NCI-H446 (cell line): ENCODE measurements at places on chromosomes 13 and 19.

DNA sequence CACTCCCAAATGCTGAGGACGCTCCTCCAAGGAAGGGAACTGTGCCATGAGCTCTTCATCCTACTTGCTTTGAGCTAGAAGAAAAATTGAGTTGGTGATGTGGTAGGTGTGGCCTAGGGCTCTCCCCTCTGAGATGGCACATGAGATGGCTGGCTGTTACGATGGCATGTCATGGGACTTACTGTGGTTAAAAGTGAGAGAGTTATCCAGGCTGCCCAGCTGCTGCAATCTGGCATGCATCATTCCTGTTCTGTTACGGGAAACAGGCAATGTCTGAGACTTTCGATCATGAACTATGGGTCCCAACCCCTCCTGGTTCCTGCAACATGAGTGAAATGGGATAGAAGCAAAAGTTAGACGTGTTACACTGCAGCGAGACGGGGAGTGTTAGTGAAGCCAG is 93.3 kb upstream of the SLC15A1 start:
- no peak for DNase-seq

DNA sequence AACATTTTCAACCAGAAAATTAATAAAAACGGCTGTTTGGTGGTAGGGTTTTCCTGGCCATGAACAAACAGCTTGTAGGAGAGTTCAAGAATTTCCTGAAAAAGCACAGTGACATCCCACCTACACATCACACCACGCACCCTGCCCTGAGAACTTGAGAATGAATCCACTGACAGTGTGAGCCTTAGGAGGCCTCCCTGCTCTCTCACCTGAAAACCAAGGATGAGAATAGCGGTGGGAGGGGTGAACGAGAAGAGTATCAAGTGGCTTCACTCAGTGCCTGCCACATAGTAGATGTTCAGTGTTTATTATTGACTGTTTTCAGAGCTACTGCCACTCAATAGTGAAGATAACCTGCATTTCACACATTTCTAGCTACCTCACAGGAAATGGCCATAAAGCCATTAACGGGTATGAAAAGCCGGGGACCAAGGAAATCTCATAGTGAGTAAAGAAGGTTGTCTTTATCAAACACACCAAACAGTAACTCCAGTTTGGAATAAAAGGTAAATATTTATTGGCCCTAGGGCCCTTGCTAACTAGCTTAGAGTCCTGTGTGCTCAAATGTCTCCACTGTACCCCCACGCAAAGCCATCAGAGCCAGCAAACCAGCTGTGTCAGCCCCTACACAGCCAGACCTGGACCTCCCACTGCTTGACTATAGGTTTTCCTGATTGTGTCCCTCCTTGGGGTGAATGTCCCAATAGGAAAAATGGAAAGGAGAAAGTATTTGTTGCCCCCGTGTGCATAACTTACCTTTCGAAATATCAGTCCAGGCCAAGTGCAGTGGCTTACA is 40.6 kb downstream of the TPT1 start:
- DNase-seq, result no peak

DNA sequence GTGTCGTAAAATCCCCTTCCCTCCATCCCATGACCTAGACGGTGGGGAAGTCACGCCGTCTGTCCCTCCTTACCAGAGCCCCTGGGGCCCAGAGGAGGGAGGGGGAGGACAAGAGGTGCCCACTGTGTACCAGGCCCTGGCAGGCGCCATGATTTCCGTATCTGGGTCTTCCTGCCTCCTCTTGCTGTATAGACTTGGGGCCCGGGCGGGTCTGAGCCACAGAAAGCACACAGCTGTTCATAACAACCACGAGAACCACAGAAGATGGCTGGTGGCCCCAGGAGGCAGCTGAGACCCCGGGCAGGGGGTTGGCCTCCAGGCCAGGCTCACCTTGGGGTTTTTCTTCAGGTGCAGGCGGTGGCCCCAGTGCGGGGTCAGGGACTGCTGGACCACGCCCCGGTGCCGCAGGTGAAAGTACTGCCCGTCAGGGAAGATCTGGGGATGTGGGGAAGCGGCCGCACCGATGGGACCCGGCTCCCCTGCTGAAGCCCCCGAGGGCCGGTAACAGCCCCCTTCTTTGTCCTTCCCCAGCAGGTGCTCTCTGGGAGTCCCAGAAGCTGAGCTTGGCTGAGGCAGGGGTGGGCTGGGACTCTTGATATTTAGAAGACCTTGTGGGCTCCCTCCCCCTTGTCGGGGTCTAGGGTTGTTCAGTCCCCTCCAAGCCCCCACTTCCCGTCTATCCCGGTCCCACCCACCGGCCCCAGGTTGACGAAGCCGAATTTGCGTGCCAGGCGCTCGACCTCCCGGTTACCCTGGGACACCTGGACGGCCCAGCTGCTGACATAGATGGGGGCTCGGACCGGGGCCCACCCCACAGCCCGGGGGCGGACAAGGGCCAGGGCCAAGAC is 463 bp downstream of the PCSK4 start:
- no peak for DNase-seq

DNA sequence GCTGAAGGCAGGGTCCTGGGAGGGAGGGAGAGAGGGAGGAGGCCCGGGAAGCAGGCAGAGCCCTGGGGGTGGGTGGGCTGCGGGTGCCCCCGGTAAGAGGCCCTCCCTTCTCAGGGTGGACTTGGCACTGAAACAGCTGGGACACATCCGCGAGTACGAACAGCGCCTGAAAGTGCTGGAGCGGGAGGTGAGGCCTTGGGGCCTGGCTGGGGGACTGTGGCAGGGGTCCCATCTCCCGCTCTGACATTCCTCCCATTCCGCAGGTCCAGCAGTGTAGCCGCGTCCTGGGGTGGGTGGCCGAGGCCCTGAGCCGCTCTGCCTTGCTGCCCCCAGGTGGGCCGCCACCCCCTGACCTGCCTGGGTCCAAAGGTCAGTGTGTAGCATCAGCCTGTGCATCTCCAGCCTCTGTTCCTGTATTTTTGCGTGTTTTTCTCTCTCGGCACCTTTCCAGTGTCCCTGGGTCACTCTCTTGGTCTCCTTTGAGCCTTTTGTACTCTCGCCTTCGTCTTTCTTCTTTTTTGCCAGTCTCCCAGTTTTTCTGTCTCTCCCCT is 53.4 kb downstream of the TRPM4 start:
- DNase-seq, result no peak

DNA sequence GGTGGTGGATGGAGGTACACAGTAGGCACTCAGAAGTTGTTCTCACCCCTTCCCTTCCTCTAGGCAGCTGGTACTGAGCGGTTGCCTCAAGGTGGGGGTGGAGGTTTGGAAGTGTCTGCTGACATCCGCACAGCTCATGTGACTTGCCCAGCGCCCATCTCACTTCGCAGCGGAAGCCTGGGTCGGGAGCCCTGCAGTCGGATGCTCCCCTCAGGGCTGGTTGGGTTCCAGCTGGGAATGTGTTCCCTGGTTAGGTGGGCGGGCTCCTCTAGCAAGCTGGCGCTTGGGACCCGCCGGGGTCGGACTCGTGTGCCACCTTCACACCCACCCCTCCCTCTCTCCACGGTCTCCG is 10.2 kb downstream of the PPP1R37 start:
- no peak for DNase-seq
